ENCODE measurements at places on chromosomes 16 and 17. TPM values are rescaled to one million over a fixed set of nuclear protein-coding genes. Genes with fewer than 3 reads are reported as not detected.

AOC3 gene
- polyA plus RNA-seq: 9.3 TPM

DNA sequence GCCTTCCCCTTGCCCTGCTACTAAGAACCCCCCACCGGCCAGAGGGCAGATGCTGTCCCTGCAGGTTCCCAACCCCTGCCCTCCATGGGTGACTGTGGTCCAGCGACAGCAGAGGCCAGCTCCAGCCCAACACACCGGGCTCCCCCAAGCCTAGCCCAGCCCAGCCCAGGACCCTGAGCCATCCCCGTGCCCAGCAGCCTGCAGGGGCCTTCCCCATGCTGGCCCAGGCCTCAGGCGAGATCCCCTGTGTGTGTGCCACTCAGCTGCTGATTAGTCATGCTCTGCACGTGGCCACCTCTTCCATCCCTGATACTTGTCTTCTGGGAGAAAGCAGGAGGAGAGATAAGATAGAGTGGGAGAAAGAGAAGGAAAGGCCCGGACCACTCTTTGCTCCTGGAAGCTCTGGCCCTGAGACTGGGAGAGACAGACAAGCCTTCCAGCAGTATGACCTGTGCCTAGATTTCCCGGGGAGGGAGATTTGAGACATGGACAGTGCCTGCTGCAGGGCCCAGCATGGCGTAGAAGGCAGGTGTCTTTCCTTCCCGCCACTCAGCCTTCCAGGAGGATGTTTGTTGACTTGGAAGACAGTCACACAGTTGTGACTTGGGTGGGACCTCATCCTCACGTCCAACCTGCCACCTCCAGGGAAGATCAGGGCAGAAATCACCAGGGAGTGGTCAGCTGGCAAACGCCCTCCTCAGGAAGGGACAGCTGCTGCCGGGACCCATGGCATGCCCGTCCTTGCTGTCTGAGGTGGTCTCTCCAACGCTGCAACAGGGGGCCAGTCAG is 41.3 kb upstream of the RASD1 start:
- H3K27me3 ChIP-seq: no peaks in the 10 kb centered on the region
- H3K4me1 ChIP-seq: peaks cover 13% of the 10 kb centered on the region
- no peak overlapping the region for H3K4me3 ChIP-seq
- peak; percentile 44 for DNase-seq

DNA sequence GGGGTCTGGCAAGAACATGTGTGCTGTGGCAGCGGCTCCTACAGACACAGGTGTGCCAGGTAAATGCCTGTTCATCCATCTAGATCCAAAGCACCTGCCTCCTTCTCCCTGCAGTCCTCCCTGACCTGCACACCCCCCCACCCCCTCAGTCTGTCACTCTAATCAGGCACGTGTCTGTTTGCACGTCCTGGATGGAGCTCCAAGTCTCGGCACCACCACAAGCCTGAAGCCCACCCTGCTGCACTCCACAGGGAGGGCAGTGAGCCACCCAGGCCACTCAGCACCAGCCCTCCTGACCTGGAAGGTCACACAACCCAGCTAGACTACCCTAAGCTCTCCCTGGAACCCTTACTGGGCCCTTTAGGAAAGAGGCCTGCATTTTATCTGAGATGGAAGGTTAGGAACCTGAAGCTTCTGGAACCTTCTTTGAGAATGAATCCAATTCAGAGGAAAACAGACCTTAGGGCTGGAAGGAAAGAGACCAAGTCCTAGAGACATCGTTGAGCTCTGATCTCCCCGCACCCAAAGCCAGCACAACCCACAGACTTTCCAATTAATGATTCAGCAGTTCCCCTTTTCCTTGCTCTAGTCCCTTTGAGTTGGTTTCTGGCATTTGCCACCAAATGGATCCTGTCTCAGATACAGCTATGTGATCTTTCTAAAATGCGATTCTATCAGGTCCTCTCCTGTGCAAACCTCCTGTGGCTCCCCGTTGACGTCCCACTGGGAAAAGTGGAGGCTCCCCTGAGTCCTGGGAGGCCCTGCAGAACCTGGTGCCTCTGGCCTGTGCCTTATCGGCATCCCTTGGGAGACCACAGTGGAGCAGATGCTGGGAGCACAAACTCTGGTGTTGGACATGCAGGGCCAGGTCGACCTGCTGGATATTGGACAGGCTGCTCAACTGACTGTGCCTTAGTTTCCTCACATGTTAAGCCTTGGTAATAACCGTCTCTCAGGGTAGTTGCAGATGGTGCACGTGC is 67.9 kb downstream of the PRMT7 start:
- H3K27ac ChIP-seq: no peak overlapping the region
- H3K36me3 ChIP-seq: no peaks in the 10 kb centered on the region
- H3K4me1 ChIP-seq: no peaks in the 10 kb centered on the region

DNA sequence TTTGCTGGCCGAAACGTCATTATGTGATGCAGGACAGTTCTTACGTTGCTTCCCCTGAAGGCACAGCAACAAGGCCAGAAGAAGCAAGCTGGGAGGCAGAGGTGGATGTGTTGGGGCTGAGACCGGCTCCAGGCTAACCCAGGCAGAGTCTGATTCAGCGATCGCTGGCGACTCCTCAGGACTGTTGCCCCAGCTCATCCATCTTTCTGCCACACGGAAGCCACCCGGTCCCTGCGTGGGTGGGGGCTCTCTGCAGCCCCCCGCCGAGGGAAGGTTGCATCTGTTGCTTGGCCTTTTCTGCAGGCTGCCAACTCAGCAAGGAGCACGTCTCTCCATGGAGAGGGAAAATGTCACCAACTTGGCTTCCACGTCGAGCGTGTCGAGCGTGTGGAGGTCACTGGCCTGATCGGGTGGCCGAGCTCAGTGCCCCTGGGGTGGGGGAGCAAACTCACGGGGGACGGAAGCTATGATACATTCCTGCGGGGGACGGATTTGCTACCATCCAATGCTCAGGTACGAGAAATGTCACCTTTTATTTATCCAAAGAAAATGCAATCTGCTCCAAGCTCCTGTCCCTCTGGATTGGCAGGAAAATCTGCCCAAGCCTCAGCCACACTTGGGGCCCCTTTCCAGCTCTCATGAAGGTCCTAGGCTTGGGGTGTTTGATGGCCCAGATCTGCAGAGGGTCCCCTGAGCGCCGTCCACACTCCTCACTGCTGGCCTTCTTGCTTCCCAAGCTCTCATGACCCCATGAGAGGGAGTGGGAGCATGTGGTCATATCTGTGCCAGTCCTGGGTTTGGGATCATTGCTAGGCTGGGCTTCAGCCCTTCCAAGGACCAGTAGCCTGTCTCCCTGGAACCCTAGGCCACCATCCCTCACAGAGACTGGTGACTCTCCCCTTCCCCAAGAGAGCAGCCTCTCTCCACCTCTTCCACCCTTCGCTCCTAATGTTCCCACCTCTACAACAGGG is 69.4 kb downstream of the RPH3AL start:
- H3K4me1 ChIP-seq: no peaks in the 10 kb centered on the region
- peak; percentile 30 for DNase-seq
- no peak overlapping the region for H3K27ac ChIP-seq
- no peaks in the 10 kb centered on the region for H3K36me3 ChIP-seq
- no peaks in the 10 kb centered on the region for H3K27me3 ChIP-seq

PRSS36 gene
- 0.24 TPM for polyA plus RNA-seq

DNA sequence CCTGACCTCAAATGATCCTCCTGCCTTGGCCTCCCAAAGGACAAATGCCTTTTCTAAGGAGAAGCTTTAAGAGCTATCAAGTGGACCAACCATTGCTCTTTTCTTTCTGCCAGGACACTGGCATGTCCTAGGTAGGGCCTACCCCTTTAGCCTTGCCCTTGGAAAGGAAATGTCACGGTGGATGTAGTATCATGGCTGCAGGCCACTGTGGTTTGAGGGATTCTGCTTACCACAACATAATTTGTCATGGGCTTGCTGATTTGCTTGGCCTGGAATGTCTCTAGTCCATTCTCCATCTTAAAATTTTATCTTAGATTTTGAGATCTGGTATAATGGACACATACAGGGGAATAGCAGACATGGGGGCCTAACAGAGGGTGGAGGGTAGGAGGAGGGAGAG is 6.0 kb downstream of the KRT20 start:
- no peak overlapping the region for H3K4me3 ChIP-seq
- H3K4me1 ChIP-seq: no peaks in the 10 kb centered on the region
- DNase-seq: no peak

KCNJ18 gene
- polyA plus RNA-seq: not detected

- no peaks in the 10 kb centered on the region for H3K36me3 ChIP-seq
- peaks cover 87% of the 10 kb centered on the region for H3K4me1 ChIP-seq
- H3K27ac ChIP-seq: peak overlapping the region; percentile 99
- peak overlapping the region; percentile 25 for H3K4me3 ChIP-seq
- no peak for DNase-seq
Observed at GRCh38 chr17:77151186-77151585, 10.4 kb downstream of the SEC14L1 start.

DNA sequence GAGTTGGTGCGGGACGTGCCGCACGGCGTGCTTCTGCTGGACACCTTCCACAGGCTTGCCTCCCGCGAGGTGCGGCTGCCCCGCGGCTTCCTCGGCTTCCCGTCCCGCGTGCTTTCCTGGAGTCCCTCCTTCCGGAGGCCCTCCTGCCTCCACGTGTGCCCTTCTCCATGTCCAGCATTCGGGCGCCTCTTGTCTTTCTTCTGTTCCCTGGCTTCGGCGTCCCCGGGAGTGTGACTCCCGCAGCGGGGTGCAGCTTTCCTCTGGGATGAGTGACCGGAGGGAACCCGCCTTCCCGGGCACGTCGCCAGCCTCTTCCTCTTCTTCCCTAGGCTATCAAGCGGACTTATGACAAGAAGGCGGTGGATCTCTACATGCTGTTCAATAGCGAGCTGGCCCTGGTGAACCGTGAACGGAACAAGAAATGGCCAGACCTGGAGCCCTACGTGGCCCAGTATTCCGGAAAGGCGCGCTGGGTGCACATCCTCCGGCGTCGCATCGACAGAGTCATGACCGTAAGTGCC is 23.0 kb downstream of the DNAH2 start:
- H3K27me3 ChIP-seq: no peaks in the 10 kb centered on the region
- H3K27ac ChIP-seq: no peak overlapping the region
- no peaks in the 10 kb centered on the region for H3K36me3 ChIP-seq
- H3K4me3 ChIP-seq: peak overlapping the region; percentile 42
- no peak for DNase-seq
- no peaks in the 10 kb centered on the region for H3K4me1 ChIP-seq

GRCh38 chr17:79047923-79048825 is 24.2 kb downstream of the C1QTNF1 start:
- H3K36me3 ChIP-seq: no peaks in the 10 kb centered on the region
- no peak overlapping the region for H3K27ac ChIP-seq
- peaks cover 5% of the 10 kb centered on the region for H3K4me1 ChIP-seq
- no peak overlapping the region for H3K4me3 ChIP-seq
- H3K27me3 ChIP-seq: peaks cover 22% of the 10 kb centered on the region

DNA sequence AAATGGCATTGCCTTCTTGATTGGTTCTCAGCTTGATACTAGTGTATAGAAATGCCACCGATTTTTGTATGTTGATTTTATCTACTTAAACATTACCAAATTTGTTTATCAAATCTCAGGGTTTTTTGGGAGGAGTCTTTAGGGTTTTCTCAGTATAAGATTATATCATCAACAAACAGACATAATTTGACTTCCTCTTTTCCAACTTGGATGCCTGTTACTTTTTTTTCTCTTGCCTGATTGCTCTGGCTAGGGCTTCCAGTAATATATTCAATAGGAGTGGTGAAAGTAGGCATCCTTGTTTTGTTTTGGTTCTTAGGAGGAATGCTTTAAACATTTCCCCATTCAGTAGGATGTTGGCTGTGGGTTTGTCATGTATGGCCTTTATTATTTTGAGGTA is 29.1 kb downstream of the EFCAB13 start:
- H3K27ac ChIP-seq: no peak overlapping the region
- H3K27me3 ChIP-seq: no peaks in the 10 kb centered on the region
- no peaks in the 10 kb centered on the region for H3K4me1 ChIP-seq
- no peak overlapping the region for H3K4me3 ChIP-seq

GRCh38 chr17:28124962-28125361 is 82.5 kb downstream of the NLK start:
- H3K4me1 ChIP-seq: no peaks in the 10 kb centered on the region
- H3K27me3 ChIP-seq: no peaks in the 10 kb centered on the region
- no peak for DNase-seq
- H3K4me3 ChIP-seq: no peak overlapping the region
- H3K27ac ChIP-seq: no peak overlapping the region
- peaks cover 9% of the 10 kb centered on the region for H3K36me3 ChIP-seq

DNA sequence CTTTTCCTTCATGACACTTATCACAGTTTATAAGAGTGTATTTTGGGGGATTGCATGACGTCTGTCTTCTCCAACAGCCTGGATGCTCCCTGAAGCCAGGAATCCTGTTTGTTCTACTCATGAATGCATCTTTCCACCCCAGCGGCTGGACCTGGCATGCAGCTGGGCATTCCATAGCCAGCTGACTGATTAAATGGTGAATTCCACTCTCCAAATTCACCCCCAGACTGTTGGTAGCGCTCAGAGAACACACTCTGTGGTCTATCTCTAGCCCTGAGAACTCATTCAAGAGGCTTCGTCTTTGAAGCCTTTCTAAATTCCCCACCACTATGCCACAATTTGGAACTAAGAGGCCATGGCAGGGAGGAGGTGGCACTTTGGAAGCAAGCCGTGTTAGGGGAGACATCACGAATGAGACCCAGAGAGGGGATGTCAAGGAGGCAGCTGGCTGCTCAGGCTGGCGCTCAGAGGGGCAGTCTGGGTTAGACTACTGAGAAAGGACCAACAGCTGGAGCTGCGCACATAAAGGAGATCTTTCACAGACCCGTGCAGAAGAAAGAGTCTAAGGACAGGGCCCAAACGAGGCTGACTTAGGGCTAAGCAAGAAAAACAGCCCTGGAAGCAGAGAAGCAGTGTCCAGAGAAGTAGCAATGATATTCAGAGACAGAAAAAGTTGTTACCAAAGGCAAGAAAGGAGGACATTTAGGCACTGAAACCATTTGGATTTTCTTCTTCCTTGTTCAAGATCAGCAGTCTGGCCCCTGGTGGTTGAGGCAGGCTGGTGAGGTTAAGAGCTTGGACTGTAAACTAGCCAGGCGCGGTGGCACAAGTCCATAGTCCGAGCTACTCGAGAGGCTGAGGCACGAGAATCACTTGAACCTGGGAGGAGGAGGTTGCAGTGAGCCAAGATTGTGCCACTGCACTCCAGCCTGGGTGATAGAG is 42.4 kb upstream of the ZNF629 start:
- no peaks in the 10 kb centered on the region for H3K4me1 ChIP-seq
- no peak overlapping the region for H3K4me3 ChIP-seq
- no peak for DNase-seq

- DNase-seq: peak; percentile 88
- peaks cover 42% of the 10 kb centered on the region for H3K4me1 ChIP-seq
- no peaks in the 10 kb centered on the region for H3K27me3 ChIP-seq
- no peak overlapping the region for H3K4me3 ChIP-seq
Observed at GRCh38 chr17:21282231-21282630, 2.3 kb upstream of the MAP2K3 start.

- no peaks in the 10 kb centered on the region for H3K36me3 ChIP-seq
- H3K27ac ChIP-seq: no peak overlapping the region
- no peaks in the 10 kb centered on the region for H3K4me1 ChIP-seq
- no peak overlapping the region for H3K4me3 ChIP-seq
- DNase-seq: no peak
Observed at GRCh38 chr17:72719578-72720493, 372.7 kb downstream of the SLC39A11 start.

CLEC18A gene
- 0.27 TPM for polyA plus RNA-seq

GRCh38 chr17:68778726-68779125 is 176.5 kb downstream of the ABCA8 start:
- DNase-seq: no peak
- H3K27ac ChIP-seq: no peak overlapping the region
- H3K36me3 ChIP-seq: no peaks in the 10 kb centered on the region
- no peaks in the 10 kb centered on the region for H3K27me3 ChIP-seq
- no peak overlapping the region for H3K4me3 ChIP-seq

GRCh38 chr16:81310045-81310644 is 4.6 kb upstream of the GAN start:
- H3K27me3 ChIP-seq: no peaks in the 10 kb centered on the region
- no peaks in the 10 kb centered on the region for H3K36me3 ChIP-seq
- H3K4me1 ChIP-seq: peaks cover 7% of the 10 kb centered on the region
- DNase-seq: no peak
- H3K27ac ChIP-seq: no peak overlapping the region

Data from psoas muscle (tissue), 8 donors.